ENCODE measurements at places on chromosomes 13 and 19.

GRCh38 chr13:89726690-89727435 lies 1620.6 kb upstream of the MIR17HG start:
- DNase-seq = no peak

DNA sequence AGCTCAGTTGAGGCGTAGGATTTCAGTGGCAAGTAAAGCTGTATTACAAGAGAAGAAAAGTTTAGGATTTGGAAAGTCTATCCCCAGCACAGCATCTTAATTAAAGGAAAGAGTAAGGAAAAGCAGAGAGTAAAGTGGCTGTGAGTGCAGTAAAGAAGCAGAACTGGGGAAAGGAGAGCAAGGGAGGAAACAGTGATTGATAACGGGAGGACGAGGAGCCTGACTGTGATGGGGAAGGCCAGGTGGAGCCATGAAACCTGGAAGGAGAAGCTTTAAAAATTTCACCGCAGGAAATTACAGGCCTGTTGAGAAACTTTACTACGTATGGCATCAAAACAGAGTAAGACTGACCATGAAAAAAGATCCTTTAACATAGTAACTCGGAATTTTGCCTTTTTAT lies 175.6 kb downstream of the SHISA2 start:
- no peak for DNase-seq

GRCh38 chr19:10372690-10373089 lies 7.7 kb downstream of the TYK2 start:
- no peak for DNase-seq

GRCh38 chr13:113454936-113455335 lies 1.6 kb upstream of the ADPRHL1 start:
- no peak for DNase-seq

DNA sequence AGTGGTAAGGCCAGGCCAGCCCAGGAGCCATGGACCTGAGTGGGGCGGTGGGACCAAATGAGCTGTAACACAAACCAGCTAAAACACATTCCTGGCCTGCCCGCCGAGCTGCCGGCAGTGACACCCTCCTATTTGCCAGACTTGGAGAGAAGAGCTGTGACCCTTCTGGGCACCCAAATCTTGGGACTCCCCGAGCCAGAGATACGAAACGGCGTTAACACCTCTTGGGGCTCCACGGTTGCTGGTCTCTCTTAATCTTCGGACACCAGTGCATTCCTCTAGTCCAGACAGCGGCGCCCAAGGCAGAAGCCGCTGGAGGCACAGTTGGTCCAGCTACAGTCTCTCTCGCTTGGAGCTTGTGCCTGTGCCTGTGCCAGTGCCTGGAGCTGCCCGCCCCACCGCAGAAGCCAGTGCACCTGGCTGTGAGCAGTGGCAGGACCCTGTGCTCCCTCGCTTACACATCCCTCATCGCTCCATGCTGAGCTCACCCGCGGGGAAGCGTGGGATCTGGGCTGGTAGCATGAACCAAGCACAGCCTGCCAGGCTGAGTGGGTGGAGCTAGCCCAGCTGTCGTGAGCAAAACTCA lies 147.2 kb upstream of the KLHL1 start:
- no peak for DNase-seq

DNA sequence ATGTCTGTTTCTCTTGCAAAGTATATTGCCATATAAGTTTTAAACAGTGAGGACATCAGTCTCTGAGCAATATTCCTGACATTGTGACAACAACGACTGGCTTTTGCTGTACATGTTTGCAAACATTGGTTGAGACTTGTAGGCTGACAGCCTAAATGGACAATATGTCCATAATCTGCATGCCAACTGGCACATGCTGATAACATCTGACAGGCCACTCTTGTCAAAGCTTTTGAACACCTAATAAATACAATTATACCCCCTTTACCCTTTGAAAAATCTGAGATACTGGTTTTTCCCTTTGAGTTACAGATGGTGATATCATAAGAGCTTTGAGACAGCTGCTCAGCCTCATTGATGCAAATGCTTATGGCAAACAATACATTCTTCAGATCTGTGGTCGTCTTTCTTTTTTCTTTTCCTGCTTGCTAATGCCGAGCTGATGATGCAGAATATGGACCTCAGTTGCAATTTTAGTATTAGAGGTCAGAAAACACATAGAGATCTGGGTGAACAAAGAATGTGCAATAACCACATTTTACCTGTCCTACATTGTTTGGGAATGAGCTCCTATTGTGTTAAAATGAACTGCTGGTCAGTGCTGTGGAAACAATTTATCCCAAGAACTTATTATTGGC lies 114.9 kb downstream of the RFC3 start:
- DNase-seq = no peak

DNA sequence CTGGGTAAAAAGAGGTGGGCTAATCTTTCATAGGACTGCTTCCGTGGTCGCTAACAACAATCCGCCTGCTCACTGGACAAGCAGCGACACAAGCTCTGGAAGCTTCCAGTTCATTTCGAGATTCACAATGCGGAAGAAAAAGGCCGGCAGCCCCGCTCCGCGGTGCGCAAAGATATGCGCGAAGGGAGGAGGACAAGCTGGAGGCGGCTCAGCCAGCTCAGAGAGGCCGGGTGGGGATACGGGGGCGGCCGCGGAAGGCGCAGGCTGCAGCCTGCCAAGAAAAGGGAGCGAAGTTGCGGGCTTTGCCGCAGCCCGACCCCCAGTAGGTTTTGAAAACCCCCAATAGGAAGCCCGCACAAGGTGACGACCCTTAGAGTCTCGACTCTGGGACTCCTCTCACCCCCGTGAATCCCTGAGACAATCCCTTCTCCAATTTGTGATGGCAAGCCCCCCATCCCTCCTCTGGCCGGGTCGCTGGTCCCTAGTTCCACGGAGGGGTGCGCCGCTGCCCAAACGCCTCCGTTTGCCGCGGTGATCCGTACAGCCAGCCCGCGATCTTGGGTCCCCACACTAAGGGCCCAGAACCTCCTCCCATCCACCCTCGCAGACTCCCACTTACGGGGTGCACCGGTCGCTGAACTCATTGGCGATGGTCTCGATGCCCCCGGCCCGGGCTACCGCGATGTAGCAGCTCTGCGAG lies 697 bp downstream of the HSPH1 start:
- DNase-seq = peak; percentile 30

GRCh38 chr19:15418231-15418578 lies 583 bp downstream of the AKAP8L start:
- no peak for DNase-seq

- no peak for DNase-seq
Observed at GRCh38 chr13:75847588-75847987, 211.5 kb downstream of the LMO7 start.

DNA sequence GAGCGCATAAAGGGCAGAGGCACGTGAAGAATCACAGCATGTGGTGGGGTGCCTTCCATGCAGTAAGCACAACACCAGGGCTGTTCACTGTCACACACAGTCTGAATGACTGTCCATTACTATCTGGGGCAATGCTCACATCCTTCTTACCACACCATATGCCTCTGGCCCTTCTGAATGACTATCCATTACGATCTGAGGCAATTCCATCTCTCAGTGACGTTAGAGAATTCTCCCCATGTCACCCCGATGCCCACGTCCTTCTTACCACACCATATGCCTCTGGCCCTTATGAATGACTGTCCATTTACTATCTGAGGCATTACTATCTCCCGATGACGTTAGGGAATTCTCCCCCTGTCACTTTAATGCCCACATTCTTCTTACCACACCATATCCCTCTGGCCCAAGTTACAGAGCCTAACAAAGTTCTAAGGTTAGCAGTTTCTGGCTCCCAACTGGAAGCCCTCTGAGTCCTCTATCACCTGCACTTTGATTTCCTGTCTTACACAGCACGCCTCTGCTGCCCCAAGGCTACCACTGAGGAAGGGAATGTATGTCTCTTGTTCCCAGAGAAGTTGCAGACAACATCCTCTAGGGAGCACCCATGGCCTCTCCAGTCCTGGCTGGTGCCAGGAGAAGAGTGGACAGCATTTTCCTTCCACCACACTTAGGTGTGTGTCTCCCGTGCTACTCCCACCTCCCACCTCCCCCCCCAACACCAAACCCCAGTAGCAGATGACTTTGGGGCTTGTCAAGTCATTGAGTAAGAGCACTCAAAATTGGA lies 154.8 kb downstream of the COG6 start:
- no peak for DNase-seq

GRCh38 chr13:111790621-111791020 lies 276.3 kb upstream of the SOX1 start:
- DNase-seq = no peak

DNA sequence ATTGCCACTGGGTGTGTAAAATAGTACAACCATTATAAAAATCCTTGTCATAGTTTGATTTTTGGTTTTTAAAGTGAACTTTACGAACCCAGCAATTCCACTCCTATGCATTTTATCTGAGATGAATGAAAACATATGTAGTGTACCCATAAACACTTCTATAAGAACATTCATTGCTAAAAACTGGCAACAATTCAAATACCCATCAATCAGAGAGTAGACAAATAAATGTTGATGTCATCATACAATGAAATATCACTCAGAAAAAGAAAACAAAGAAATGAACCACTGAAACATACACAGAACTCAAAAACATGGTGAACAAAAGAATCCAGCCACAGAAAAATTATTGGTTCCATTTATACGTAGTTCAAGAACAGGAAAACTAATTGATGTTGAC lies 202.3 kb downstream of the ABCC4 start:
- no peak for DNase-seq

DNA sequence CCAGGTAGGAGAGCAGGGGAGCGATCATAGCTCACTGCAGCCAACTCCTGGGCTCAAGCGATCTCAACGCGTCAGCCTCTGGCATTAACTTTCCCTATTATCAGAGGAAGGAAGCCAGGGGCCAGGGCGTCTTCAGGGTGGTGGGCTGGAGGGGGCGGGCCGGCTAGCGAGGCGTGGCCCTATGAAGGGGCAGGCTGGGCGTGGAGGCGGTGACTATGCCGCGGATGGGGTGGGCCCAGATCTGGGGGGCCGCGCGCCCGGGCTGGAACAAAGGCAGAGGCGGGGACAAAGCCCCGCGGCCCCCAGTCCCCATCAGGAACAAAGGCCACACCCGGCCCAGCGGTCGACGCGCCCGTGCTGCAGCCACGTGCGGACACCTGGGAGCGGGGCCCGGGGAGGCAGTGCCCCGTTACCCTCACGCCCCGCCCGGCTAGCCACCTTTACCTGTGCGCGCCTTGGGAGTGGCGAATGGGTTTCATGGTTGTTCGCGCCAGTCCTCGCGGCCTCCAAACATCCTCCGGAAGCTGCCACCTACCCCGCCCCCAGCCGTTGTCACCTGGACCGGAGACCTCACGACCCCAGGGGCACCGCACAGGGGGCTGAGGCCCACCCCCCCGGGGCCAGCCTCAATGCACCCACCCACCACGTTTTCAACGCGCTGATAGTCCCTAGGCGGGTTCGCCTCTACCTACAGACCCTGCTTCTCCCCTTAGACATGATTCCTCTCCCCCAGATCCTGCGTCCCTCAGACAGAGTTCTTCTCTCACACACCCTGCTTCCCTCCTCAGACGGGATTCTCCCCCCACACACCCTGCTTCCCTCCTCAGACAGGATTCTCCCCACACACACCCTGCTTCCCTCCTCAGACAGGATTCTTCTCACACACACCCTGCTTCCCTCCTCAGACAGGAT lies 5.4 kb upstream of the TRIM28 start:
- no peak for DNase-seq

Data from T follicular helper cell (primary cell).